ENCODE measurements at places on chromosomes 2 and 18.

DNA sequence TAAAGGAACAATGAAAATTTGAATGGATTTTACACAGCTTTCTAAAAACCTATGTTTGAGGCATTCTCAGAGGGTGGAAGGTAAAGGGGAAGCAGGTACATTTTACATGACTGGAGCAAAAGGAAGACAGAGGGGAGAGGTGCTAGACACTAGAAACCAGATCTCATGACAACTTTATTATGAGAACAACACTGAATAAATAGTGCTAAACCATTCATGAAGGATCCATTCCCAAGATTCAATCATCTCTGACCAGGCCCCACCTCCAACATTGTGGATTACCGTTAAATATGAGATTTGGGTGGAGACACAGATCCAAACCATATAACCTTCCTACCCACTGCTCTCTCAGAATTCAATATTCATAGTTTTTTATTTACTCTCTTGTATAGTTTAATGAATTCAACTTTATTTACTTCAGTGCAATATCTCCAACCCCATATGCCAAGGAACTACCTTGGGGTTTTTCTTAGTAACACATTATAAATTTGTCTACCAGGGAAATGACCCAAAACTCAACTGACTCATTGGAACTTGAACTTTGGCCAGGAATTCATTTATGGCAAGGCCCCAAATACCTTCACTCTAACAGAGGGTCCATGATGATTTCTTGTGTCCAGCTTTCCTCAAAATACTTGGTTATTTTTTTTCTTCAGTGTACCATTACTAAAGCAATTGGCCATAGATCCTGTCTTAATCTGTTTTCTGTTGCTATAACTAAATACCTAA is 317.8 kb downstream of the GULP1 start:
- DNase-seq, result no peak

GRCh38 chr2:20551260-20551944 is 99.5 kb downstream of the HS1BP3 start:
- DNase-seq, result no peak

GRCh38 chr18:63363951-63364350 is 3.1 kb downstream of the KDSR start:
- DNase-seq, result no peak

GRCh38 chr2:150494234-150494945 is 6.9 kb upstream of the RND3 start:
- no peak for DNase-seq

DNA sequence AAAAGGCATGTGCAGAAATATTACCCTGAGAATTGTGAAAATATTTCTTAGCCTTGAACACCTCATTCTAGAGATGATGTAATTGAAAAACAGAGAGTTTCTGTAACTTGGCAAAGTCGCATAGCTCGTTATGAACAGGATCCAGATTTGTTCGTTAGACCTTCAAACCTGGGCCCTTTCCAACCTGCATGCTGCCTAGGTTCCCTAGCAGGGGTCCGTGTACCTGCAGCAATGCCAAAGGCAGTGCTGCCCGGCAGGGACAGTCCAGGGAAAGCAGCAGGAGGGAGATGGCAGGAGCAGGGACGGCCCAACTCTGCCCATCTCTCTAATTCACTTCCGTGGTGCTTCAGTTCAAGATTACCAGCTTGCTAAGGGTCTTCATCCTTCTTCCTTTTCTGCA is 12.0 kb downstream of the PIEZO2 start:
- no peak for DNase-seq

- DNase-seq, result no peak
Measured at GRCh38 chr2:132479155-132479554, 62.5 kb downstream of the GPR39 start.

- DNase-seq, result no peak
Measured at GRCh38 chr18:23172591-23173380, 37.5 kb downstream of the CABLES1 start.

DNA sequence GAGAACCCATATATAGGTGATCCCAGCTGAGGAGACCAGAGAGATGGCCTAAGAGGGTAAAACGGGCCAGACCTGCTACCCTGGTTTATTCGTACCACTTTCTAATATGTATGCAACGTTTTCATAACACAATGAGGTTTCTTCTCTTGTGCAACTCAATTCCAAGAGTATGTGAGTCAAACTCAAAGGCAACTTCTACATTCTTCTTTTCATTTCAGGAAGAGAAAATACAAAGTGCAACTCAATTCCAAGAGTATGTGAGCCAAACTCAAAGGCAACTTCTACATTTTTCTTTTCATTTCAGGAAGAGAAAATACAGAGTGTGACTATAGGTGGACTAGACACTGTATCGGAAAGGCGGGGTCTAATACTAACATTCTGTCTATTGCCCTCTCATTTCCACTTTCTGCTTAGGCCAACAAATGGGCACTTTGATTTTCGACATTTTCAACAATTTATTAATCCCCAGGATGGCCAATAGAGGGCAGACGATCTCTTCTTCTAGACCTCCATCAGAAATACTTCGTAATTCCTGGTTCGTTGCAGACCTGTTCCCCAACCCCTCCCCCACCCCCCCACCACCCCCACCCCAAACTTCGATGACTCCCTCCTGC is 3.7 kb upstream of the CRIM1 start:
- no peak for DNase-seq

Data from stimulated activated CD4-positive, alpha-beta T cell treated with anti-CD3 and anti-CD28 coated beads, Interleukin-1b, Interleukin-23, amount 100 ng/mL, for 1 hour (primary cell).